ENCODE measurements at places on chromosomes 6 and 20.

- peak; percentile 42 for DNase-seq
These were observed 22.6 kb downstream of the TOP1 start for GRCh38 chr20:41051009-41051825.

- DNase-seq = no peak
These were observed 160.7 kb upstream of the KCNQ5 start for GRCh38 chr6:72461144-72461543.

DNA sequence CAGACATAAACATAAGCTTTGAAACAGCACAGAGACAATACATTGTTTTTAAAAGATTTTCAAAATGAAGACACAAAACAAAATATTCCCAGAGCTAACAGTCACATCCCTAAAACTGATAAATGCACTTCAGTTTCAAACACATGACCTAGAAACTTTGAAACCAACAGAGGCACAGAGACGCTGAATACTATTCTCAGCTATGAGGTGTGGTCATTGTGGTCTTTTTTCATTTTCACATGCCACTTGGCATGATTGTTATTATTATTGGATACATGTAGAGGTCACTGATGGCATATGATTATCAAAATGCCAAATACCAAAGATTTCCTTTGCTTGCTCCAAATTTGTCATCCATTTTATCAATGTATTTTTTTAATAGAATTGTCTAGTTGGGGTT, 306.9 kb downstream of the QKI start:
- no peak for DNase-seq

- no peak for DNase-seq
These were observed 177.6 kb downstream of the SASH1 start for GRCh38 chr6:148520109-148520841.

GRCh38 chr6:30826961-30827342, 57.4 kb upstream of the DDR1 start:
- no peak for DNase-seq

DNA sequence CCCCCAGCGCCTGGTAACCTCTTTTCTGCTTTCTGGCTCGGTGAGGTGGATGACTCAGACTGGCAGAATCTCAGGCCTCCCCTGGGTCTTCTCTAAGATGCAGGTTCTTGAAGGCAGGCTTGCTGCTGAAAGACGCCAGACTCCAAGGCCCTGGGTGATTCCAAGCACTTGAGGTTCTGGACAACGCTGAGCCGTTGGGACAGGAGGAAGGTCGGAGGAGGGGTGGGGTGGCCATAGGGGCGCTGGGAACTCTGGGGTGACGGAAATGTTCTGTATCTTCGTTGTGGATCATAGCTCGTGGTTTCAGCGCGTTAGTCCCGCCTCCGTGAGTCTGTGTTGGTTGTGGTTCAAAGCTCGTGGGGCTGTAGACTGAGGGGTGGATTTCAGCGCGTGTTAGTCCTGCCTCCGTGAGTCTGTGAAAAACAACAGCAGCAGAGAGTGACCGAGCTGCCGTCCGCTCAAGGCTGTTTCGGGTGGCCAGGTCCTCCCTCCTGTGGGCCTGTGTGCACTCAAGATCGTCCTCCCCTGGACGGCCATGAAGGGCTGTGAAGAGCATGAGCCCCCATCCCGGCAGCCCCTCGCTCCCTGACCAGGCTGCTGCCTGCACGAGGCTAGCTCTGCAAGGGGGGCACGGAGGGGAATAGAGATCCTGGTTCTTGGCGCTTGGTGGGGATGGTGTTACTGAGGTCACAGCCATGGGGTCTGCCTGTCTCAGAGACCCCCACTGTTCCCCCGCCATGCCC, 7.7 kb downstream of the NTSR1 start:
- DNase-seq = no peak

DNA sequence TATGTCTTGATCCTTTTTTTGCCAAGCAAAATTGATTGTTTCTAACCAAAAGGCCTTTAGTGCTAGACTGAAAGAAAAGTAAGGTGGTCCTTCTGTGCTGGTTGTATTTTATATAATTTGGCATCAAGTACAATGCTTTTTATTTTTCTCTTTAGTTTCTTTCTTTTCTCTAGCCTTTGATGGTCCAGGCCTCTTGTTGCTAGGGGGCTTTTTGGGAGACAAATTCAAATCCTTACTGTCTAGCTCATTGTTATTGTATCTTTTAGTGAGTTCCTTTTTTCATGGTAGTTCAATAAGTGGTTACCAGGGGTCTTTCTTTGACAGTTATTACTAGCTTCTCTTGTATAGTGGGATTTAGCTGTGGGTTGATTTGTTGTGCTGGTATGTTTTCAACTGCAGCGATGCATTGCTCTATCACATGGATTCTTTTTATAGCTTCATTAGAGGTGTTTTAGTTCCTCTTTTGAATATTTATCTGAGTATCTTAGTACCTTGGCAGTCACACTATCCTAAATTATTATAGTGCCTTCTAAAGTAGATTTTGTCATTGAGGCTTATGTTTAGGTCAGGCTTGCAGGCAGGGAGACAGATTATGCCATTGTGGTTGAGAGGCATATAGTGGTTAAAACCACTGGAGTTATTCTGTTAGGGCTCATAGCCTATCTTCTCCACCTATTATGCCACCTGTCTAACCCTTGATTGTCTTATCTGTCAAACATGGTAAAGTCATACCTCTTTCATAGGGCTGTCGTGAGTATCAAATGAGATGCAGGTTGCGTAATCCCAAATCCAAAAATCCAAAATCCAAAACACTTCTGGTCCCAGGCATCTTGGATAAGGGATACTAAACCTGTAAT, 49.5 kb downstream of the KCNS1 start:
- no peak for DNase-seq

DNA sequence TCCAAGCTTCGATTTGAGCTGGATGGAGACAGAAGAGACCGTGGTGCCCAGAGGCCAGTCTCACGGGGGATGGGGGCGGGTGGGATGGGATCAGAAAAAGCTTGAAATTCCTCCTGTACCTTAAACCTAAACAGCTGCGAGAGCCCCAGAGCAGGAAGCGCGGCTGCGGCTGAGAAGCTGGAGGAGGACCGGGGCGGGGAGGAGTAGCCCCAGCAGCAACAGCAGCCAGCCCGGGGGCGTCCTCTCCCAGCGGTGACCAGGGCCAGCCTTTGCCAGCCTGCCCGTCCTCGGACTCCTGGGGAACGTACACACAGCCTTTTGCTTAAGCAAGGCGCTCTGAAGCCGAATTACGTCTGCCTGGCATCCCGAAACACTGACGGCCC, 17.4 kb upstream of the PRDM13 start:
- no peak for DNase-seq

DNA sequence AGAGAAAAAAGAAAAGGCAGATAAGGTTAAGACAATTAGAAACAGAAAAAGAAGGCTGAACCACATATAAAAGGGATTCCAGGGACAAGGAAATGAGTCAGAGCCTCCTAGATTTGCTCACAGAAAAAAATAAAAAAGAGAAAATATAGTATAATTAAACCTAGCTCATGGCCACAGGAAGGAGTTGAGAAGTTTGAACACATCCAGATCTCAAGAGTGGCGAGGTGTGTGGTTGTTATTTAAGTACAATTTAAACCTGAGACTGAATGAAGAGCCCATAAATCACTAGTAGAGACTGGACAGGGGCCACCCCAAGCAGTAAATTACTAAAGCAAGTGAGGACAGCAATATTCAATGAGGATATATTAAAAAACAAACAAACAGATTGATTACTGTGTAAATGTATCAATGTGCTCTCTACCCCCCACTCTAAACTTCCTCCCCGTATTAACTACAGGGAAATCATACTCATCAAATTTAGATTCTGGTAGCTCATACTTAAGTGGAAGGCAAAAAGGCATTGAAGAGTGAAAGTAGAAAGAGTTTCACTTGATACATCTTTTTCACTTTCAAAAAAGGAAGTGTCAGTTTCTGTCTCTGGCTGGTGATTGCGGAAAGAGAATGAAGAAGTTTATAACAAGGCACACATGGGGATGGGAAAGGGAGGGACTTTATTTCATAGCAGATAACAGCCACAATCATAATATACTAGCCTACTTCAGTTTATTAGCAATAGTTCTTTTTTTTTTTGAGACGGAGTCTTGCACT, 49.3 kb upstream of the SCAF8 start:
- peak; percentile 80 for DNase-seq

DNA sequence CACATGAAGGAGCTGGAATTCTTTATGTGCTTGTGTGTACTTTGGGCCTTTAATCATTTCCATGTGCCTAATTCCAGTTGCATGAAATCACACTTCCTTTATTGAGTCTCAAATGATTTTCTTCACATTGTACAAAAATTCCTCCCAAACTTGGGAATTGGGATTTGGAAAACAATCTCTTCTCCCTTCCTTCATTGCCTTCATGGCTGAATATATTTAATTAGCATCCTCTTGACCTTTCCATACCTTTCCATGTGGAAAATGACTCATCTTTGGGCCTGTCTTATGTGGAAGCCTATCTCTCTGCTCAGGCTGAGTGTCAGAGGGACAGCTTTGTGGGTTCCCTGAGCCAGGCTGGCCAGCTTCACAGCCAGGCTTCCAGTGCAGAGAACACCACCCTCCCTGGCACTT, 33.0 kb upstream of the CDH4 start:
- DNase-seq = no peak

DNA sequence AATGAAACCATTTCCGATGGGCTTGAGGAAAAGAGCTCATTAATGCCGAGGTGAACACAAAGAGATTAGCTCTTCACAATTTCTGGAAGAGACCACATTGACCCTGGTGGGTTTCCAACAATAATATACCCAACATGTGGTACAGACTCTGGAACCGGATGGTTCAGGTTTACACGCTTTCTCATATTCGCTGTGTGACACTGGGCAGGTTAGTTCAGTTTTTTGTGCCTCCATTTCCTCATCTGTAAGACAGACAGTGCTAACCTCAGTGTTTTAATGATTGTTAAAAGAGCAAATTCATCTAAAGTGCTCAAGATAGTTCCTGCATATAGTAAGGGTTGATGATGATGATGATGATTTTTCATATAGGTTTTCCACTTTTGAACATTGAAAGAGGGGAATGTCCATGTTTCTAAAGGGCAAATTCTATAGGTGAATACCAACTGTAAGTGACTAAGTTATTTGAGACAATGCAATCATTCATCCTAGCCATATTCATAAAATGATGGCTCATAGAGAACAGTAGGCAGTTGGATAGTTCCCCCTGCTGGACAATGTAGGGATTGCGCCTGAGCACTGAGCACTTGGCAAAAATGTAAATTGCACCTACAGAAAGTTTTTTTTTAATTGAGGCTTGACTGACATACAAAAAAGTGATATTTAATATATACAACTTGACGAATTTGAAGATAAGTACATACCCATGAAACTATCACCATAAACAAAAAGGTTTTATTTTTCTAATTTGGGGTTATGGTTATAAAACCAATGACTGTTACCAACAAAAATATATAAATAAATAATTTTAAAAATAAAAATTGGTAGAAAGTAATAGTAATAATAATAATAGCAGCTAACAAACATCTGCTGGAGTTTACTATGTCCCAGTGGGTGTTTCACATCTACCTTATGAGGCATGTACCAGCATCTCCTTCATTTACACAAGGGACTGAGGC, 2.1 kb upstream of the PERP start:
- DNase-seq = peak; percentile 80

DNA sequence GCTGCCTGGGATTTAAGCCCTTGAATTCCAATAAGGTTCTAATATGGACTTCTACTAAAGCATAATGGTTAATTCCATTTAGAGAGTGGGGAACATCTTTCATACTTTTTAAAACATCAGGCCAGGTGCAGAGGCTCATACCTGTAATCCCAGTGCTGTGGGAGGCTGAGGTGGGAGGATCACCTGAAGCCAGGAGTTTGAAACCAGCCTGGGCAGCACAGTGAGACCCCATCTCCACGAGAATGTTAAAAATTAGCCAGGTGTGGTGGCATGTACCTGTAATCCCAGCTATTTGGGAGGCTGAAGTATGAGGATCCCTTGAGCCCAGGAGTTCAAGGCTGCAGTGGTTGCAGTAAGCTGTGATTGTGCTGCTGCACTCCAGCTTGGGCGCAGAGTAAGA, 35.0 kb downstream of the E2F3 start:
- no peak for DNase-seq

- no peak for DNase-seq
These were observed 19.5 kb upstream of the PRELID3B start for GRCh38 chr20:59062081-59062480.

DNA sequence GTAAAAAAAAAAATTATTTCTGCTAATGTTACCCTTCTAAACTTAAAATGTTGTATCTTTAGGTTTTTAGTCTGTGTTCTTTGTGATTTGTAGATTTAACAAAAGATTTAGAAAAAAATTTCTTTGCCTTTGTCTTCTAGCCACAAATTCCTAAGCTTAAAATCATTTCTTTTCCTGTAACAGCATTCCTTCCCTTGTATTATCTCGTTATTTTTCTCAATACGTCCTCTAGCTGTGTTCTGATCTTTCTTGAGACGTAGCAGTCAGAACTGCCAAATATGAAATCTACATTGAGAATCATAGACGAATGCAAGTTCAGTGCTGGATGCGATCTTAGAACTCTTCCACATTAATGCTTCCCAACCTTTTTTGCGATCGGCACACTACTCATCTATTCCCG, 283.1 kb downstream of the UTRN start:
- no peak for DNase-seq

DNA sequence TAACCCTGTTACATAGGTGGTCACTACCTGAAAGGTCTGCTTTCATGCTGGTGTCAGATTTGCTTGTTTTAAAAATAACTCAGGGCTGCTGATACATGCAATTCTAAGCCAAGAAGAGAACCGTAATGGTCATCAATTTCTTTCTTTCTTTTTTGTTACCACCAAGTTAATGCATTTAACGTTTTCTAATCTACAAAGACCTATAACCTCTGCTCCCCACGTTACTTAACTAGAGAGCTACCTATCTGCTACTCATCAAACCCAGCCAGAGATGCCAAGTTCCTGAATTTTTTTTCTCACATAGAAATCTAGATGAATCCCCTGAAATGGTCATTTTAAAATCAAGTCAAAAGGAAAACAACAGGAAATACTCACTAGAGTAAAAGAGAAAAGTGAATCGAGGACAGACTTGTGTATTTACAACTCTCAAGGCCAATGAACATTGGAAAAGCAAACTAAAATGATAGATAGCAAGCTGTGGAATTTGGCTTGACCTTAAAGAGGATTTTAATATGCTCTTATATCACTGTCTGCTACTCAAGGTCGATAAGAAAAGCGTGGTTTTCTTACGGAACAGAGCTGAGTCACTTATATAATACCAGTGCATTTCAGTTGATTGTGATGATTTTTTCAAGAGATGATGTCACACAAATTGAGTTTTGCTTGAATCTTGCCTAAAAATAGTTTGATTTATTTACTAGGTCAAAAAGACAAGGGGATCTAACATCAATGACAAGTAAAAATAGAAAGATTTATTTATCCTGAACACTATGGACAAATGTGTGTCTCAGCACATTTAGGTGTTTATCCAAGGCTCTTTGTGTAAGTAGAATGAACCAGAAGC, 67.9 kb downstream of the SGK1 start:
- peak; percentile 25 for DNase-seq

DNA sequence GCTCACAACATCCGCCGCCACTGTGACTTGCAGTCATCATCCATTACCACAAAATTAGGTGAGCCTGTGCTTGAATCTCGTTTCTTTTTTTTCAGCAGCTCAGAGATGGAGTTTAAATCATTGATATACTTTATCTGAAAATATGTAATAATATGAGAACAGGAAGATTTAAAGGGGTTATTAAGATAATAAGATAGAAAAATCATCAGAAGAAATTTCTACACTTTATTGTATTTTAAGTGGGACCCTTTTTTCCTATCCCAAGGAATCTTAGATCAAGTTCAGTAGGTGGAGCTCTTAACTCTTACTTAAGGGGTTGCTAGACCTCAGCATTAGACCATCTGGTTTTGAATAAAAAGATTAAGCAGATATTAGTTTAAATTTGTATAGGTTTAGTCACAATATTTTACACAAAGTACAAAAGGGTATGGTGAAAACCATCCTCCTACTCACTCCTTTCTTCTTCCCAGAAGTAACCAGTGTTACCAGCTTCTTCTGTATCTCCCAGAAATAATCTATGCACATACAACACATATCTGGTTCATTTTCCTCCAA, 9.4 kb upstream of the NCOA7 start:
- DNase-seq = no peak

All from suppressor macrophage treated with lipopolysaccharide for 4 hours (primary cell).